ENCODE measurements at places on chromosomes 1 and 21.
A peak's percentile ranks its signal among the peaks of the same experiment; 100 is the strongest.

GRCh38 chr1:215792446-215792845 is 225.3 kb downstream of the KCTD3 start:
- peak; percentile 45 for DNase-seq

DNA sequence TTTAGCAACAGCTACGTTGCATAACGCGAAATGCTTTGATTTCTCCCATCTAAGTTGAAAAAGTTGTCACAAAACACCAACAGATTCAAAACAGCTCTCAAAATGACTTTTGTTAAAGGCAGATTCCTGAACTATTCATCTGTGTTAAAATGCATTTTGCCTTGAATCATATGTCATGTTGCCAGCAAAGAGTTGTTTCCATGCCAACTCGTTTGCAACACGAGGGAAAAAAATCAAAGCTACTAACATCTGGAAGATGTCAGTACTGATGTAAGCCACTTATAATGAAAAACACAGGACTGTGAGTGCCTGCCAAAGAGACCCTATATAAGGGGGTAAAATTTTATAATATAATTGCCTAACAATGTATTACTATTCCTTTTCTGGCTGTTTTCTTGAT is 182.7 kb upstream of the PTBP2 start:
- DNase-seq, result peak; percentile 36

DNA sequence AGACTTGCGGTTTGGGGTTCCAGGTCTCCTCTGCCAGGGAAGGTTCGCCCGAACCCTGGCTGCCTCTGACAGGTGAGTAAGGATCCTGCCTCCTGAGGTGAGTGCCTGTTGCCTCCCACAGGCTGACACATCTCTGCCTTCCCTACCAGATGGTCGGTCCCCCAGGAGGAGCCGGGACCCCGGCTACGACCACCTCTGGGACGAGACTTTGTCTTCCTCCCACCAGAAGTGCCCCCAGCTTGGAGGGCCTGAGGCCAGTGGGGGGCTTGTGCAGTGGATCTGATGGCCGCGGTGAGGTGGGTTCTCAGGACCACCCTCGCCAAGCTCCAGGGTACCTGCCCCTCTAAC is 7.6 kb downstream of the PERM1 start:
- no peak for DNase-seq

GRCh38 chr1:149887456-149888246 is 11.7 kb upstream of the BOLA1 start:
- peak; percentile 99 for DNase-seq

DNA sequence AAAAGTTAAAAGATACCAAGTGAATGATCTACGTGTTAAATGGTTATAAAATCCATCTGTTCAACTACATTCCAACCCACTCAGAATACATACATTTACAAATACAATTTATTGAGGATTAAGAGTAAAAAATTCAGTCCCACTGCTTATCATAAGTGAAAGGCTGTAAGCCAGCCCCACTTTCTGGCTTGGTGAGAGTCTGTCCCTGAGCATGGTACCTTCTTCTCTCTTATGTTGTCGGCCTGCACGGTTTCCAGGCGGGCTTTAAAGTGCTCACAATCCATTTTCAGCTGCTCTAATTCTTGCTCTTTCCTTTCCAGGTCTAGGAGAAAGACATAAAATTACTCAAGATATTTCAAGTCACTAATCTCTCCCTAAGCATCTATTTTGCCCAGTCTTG is 15.2 kb downstream of the HSF2BP start:
- DNase-seq, result no peak

GRCh38 chr1:168097921-168098528 is 38.7 kb downstream of the GPR161 start:
- DNase-seq, result no peak

- DNase-seq, result no peak
These were observed 41.7 kb downstream of the RHBG start for GRCh38 chr1:156410740-156411139.

DNA sequence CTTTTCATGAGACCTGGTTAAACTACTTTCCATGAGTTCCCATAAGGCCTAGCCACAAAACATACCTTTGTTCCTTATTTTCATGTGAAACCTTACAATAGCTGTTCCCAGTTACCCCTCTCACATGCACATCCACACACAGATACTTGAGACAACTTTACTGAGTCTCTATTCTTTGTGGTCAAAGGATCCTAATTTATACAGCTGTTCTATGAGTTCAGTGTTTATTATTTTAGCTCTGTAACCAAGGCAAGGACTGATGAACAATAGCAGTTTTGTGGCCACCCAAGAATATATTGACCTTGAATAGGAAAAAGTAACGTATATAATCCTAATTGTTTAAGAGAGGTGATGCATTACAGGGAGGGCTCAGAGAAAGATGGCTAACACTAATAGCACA is 160.5 kb upstream of the CACYBP start:
- no peak for DNase-seq

DNA sequence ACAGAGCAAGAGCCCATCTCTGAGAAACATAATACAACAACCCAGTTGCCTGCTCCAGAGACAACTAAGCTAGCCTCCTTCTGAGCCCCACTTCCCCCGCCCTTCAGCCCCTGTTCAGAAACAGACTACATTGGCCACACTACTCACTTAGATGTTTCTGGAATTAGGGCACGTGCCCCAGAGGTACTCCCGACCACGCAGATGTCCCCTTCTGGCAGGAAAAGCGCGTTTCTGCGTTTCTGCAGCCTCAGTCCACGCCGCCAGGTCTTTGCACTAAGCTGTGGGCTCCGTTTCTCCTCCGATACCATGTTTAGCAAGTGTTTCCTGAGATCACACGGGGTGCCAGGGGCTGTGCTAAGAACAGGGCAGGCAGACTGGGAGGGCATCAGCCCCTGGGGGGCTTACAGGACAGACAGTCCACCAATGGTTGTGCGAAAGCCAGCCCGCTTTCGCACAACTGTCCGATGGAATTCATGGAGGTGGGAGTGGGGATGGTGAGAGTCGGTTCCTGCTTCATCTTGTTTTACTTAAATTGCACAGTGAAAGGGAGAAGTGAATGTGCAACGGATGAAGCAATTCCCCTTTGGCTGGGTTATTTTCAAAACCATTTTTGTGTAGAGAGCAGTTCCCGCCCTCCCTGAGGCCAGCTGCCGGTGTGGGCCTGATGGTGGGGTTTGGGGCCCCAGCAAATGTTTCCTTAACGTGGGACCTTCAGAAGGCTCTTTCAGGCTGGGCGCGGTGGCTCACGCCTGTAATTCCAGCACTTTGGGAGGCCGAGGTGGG is 2.7 kb downstream of the PIK3CD start:
- no peak for DNase-seq

- DNase-seq, result no peak
These were observed 430.6 kb downstream of the KIF26B start for GRCh38 chr1:245585252-245585959.

DNA sequence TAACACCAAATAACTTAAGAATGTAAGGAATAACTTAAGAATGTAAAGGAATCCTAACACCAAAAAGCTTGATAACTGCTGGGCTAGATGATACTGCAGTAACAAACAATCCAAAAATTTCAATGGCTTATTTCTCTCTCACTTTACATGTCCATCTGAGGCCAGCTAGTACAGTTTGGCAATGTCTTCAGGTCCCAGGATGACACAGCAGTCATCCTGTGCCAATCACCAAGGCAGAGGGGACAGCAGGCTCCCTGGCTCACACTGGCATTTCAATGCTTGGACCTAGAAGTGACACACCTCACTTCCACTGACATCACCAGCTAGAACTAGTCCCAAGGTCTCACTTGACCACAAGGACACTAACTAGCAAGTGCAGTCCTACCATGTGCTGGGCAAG is 15.3 kb downstream of the DNAJC11 start:
- DNase-seq, result no peak

DNA sequence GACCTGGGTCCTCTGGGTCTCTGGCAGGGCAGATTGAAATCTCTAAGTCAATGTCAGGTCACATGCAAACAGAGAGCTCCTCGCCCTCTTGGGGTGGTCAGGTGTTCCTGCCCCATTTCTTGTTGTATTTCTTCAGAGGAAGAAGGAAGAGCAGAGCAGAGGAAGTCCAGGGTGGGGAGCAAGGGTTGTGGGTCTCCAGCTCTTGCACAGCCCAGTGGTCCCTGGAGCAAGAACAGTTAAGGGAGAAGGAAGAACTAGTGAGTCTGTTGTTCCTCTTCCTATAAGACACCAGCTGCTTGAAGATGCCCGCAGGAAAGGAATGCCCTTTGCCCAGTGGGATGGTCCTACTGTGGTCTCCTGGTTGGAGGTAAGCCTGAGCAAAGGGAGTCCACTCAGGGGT is 26.3 kb downstream of the MYOG start:
- DNase-seq, result no peak

DNA sequence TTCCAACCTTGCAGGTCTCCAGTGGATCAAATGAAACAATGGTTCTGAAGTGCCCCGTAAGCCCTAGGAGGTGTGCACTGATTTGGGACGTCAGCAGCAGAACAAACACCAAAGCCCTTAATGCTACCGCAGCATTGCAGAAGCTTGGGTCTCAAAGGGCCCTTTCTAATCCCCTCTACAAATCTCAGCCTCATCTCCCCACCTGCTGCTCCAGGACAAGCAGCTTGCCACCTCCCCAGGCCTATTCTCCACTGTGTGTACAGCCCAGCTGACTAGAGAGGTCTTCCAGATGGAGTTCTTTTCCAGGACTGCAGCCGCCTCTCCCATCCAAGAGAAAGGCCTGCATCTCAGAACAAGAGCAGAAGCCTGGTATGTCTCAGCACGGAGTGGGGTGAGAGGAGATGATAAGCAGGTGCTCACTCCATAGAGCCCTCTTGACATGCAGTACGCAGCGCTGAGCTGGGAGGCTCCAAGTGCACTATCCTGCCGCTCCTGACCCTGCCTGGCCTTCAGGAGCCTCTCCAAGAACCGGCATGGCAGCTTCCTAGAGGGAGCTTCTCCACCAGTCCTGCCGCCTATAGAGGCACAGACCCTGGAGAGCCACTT is 46.3 kb downstream of the MRPL37 start:
- no peak for DNase-seq

DNA sequence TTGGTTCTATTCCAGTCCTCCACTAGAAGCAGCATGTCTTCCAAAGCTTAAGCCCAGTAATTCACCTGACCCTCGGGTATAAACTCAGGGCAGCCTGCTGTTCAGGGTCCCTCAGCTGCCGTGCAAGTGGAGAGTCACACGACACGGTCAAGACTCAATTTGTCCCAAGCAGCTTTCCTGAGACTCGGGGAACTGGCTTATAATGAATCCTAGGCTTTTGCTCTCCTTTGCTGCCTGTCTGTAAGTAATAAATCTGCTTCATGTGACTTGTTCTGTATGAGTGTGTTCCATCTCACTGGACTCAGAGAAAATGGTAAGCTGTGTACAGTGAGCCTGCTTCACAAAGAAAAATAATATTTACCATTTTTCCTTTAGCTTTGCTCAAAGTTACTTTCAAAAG is 119.8 kb downstream of the CYYR1 start:
- DNase-seq, result no peak

- no peak for DNase-seq
These were observed 363.5 kb upstream of the USP24 start for GRCh38 chr1:55578646-55579045.

DNA sequence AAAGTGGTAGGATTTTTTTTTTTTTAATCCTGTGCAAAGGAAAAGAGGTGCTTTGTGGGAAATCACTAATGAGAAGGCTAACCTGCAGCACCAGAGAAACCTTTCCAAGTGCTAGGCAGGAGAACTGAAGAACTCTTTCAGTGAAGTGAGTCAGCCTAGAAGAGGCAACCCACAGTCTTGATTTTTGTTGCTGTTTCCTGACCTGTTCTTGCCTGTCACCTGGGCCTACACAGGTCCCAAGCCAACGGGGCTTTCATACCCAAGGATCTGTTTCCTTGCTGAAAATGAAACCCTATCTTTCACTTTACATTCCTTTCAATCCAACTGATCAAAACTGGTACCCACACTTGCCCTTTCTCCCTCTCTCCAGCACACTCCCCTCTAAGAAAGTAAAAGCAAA is 7.1 kb upstream of the IKBKE start:
- no peak for DNase-seq

- DNase-seq, result no peak
These were observed 67.0 kb downstream of the XCL2 start for GRCh38 chr1:168476588-168477385.

- no peak for DNase-seq
These were observed 113.5 kb downstream of the NTNG1 start for GRCh38 chr1:107254306-107254705.

GRCh38 chr1:184036517-184036949 is 995 bp downstream of the COLGALT2 start:
- DNase-seq, result peak; percentile 69

- DNase-seq, result peak; percentile 16
These were observed 3.7 kb upstream of the DPT start for GRCh38 chr1:168732736-168733135.

DNA sequence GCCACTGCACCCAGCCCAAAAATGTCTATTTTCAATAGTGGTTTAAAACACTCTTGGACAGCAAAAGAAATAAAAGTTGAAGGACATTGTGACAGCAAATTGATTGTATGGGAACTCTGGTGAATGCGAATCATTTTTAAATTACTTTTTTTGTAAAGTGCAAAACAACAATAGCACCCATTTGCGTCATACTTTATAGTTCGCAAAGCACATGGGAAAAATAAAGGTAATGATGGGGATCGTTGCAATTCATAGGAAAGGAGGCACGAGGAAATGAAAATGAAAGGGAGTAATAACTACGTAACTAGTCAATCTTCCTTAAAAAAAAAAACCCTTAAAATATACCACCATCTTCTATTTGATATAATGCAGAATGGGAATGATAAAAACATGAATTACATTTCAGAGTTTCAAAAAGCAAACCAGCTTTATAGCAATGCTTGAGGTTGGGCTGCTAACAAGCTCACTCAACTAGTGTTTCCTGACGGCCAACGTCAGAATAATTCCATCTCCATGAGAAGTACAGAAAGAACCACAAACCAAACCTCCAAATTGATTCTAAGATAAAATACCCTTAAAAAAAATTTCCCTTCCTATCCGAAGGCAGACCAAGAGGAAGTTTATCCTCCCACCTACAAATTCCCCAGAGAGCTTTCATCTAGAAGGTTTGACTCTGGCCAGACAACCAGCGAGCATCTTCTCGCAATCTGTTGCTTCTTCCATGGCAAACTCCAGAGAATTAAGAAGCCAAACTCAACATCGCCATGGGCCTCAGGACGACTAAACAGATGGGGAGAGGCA is at the start of gene EDARADD:
Gene EDARADD (plus strand): TSS at position 606 of the 801 bp plus-strand sequence. CDS start 159 bp downstream, at position 765.
- DNase-seq, result no peak

DNA sequence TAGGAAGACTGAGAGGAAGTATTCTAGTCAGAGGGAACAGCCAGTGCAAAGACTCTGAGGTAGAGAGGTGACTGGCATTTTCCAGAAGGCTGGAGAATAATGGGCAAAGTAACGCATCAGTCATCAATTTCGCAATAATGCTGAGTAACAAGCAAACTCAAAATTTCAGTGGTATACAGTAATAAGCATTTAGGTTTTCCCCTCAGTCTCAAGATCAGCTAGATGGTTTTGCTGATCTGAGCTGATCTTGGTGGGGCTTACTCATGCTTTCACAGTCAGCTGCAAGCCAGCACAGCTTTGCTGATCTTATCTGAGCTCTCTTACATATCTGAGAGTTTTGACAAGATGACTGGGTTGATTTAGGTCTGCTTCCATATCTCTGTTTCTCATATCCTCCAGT is 108.7 kb downstream of the TSEN15 start:
- DNase-seq, result no peak

GRCh38 chr1:59332983-59333382 is 36.1 kb downstream of the FGGY start:
- DNase-seq, result no peak

GRCh38 chr1:155940482-155940992 is 901 bp upstream of the RXFP4 start:
- DNase-seq, result no peak
